ENCODE measurements at places on chromosomes 13 and 19. TPM values are rescaled to one million over a fixed set of nuclear protein-coding genes. Genes with fewer than 3 reads are reported as not detected.

The VSTM1 gene
- not detected for total RNA-seq

The CYP4F12 gene
- 0.41 TPM for total RNA-seq

GRCh38 chr13:45422731-45423292, 4.6 kb upstream of the SLC25A30 start:
- no peak overlapping the region for H3K27ac ChIP-seq
- H3K4me1 ChIP-seq: peaks cover 2% of the 10 kb centered on the region
- H3K27me3 ChIP-seq: no peaks in the 10 kb centered on the region

DNA sequence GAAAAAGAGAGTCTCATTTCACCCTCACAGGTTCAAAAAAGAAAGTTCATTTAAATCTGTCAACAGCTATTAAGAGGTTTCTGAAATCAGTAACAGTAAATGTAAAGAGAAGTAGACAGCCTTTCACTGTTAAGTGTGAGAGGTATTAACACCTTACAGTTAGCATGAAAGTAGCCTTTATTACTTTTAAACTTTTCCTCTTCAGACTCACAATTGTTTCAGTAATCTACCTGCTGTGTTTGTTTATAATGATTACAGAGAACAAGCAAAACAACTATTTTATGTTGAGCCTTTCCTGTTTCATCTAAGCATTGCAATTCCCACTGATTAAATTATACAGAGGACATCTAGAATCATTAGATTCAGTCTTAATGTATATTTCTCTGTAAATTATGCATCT, 159.8 kb downstream of the PCDH9 start:
- H3K36me3 ChIP-seq: no peaks in the 10 kb centered on the region
- H3K27ac ChIP-seq: no peak overlapping the region
- H3K4me3 ChIP-seq: no peak overlapping the region
- H3K4me1 ChIP-seq: no peaks in the 10 kb centered on the region
- no peak for DNase-seq

- no peak overlapping the region for H3K27ac ChIP-seq
- no peaks in the 10 kb centered on the region for H3K4me1 ChIP-seq
- DNase-seq: no peak
- H3K4me3 ChIP-seq: no peak overlapping the region
These were observed 53.8 kb downstream of the ESD start for GRCh38 chr13:46743191-46743590.
